AG04450 (cell line): ENCODE measurements at places on chromosomes 7 and 10.

DNA sequence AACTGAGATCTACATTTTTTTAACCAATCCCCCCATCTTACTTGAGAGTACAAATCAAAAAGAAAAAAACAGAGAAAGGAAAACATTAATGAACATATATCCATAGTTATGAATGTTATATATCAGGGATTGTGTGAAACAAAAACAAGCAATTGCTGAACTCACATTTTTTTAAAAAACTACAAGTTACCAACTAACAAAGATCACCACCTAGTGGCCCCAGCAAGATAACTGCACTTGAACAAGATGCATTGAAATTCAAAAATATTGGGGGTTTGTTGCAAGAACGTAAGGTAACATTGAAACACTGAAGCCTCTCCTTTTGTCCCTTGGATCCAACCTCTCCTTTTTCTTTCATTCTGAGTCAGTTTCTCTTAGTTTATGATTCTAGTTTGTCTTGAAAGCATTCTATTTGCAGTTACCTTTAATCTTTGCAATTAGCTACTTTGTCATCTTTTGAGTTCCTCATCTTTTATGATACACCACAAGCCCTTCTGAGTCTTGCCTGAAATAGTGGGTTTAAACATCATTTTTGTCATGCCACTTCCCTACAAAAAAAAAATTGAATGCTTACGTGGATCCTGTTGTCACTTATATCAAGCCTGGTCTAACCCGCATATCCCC lies 87.3 kb upstream of the TES start:
- peak; percentile 38 for DNase-seq

DNA sequence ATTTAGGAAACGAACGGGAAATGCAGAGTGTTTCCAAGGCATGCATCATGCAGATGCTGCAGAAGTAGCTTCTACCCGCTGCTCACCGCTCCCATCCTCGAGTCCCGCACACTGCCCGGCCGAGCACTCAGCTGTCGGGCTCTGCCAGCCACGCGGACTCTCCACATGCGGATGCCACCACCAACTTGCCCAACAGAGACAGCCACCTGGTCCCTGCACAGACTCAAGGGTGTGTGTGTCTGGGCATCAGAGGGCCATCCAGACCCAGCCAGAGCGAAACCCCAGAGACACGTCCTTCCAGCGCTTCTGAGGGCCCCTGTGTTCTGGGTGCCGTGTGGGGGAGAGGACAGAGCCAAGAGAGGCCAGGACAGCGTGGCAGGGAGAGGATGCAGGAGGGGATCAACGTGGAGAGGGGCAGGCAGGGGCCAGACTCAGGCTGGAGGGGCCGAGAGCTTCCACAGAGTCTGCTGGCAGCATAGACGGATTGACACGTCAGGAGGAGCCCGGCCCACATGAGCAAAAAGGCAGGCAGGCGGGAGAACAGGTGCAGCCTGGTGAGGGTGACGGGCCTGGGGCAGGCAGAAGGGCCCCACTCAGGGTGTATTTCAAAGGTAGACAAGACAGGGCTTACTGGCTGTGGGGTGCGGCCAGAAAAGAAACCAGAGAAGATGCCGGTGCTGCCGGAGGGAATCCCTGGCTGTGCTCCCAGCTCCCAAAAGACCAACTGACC lies 18.3 kb downstream of the GPER1 start:
- no peak for DNase-seq

DNA sequence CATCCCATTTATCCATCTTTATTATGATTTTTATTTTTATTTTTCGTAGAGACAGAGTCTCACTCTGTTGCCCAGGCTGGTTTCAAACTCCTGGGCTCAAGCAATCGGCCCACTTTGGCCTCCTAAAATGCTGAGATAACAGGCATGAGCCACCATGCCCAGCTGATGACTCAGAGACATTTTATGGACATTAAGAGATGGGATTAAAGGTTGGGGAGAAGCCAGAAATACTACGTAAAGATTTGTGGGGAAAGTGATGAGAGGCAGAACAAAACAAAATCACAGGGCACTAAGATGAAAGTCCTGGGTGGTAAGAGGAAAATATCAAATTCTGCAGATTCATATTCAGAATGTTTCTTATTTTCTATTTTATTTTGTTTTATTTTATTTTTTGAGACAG lies 7.6 kb downstream of the WNT8B start:
- no peak for DNase-seq

GRCh38 chr10:31697271-31698180 lies 231.1 kb downstream of the ARHGAP12 start:
- DNase-seq: peak; percentile 57

DNA sequence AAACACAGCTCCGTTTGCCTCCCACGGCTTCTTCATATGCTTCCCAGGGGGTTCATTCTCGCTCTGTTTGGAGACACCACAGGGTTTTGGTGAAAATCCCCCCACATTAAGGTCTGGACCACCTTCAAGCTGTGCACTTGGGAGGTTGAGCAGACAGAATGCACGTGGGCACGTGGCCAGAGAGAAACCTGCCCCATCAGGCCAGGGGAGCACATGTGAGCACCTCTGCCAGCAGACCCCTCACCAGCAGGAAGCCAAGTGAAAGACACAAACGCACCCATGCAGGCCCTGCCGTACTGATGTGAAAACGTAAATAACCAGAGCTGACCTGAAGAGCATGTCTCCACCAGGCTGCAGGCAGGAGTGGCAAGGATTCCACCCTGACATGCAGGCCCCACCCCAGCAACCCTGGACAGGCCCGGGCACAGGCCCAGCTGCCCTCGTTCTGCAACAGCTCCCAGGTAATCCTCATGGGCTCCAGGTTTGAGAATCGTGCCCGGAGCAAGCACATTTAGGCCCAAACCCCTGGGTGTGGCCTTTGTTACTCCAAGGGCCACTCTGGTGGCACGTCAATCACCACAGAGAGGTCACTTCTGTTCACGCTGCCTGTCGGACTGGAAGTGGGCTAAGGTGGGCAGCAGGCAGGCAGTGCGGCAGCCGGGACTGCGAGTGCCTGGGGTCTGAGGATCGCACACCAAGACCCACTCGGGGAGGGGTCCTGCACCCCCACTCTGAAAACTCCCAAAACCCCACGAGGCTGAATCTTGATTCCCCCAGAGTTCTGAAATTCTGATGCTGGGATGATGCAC lies 184.4 kb downstream of the PTPRN2 start:
- no peak for DNase-seq

DNA sequence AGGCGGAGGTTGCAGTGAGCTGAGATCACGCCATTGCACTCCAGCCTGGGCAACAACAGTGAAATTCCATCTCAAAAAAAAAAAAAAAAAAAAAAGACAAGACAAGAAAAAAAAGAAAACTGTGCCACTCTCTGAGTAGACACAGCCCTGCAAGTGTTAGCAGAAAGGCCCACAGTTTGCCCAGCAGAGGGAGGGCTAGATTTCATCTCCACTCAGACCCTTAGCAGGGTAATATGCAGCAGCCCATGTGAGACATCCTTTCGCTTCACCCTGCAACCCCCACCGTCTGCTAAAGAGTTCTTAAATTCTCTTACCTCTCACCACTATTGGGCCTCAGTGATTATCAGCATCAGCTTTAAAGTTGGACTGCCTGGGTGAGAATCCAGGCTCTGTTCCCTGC lies 38.2 kb downstream of the CTNNA3 start:
- no peak for DNase-seq

DNA sequence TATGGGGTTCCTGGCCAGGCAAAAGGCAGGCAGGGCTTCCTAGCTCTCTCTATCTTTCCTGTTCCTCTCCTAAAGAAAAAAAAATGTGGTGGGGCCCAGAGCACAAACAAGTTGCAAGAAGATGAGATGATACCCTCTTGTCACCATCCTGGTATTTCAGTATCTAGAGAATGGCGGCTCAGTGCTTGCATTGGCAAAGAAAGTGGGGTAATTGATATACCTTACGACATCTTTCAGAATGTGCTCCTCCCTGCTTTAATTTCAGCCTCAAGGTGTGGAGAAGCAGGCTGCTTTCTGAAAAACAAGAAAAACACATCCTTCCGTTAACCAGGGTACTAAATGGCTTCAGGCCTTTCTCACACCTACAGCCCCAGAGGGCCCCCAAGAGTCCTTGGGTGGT lies 34.5 kb upstream of the CUX1 start:
- no peak for DNase-seq

DNA sequence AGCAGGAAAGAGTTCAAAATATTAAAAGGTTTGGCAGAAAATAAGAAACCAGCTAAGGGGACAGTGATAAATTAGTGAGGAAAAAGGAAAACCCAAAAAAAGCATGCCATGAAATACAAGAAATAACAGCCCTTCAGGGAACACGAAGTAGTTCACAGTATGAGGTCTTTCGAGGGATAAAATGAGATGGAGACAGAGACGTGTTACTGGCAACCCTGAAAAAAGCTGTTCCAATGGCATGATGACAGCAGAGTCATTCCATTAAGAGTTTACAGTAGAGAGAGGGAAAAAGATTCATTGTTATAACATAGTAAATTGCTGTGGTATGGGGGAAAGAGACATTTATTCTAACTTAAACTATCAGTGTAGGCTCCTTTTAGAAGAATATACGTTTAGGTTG lies 391.2 kb downstream of the ANKRD7 start:
- DNase-seq: no peak

DNA sequence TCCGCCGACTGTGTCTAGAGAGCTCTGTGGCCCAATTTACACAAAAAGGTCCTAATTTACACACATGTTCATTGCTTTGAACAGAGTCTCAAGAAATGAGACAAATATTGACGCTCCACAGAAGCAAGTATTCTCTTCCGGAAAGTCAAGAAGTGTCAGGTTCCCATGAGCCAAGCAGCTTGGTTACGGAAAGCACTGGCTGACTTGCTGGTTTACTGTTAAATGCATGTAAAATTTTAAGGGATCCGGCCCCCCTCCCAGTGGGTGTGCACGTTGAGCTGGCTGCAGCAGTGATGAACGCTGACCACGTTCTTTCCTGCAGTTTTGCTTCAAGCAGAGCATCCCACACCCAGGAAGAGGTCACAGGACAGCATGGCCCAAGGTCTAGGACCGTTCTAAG lies 76.8 kb downstream of the DIP2C start:
- DNase-seq: no peak

DNA sequence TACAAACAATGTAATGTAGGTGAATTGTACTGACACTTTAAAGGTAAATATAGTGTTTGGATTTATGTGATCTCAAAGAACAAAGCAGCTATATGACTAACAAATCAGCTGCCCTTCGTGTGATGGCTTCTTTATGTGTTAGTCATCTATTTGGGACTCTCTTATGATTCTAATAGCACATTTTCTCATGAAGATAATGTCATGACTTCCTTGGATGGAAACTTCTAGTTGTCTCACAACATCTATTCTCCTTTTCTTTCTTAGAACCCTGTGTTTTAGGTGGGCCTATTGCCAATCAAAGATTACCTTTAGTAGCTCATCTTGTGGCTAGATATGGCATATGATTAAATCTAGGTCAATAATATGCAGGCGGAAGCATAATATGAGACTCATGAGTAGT lies 45.0 kb downstream of the TMEM106B start:
- DNase-seq: no peak

DNA sequence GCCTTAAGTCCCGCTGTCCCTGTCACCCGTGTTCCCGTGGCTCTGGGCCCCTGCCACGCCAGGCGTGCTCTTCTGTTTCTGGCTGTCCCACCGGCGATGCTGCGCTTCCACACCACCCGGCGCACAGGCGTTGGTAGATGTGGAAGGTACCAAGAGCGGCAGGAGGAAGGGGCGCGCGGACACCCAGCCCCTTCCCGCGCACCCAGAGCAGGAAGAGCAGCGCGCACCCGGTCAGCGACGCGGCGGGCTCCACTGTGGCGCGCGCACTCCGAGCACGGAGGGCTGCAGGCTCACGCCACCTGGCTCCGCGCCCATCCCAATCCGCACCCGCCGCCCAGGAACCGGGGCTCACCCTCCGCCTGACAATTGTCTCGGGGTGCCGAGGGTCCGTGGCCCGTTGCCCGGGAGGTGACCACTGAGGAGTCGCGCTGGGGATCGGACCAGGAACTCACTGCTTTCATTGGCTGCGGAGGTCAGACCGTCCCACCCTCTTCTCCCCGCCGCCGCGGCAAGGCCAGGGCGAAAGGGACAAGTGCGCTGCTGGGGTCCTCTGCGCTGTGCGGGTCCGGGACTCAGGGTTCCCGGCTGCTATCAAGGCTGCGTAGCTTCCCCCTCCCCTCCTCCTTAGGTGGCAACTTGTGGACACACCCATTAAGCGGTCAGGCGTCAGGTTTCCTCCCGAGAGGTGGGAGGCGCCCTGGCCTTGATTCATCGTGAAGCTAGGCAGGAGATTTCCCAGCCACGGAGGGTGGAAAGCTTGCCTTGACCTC lies 121.6 kb upstream of the ZNF92 start:
- DNase-seq: no peak

GRCh38 chr7:4612237-4612636 lies 69.9 kb upstream of the FOXK1 start:
- DNase-seq: no peak

DNA sequence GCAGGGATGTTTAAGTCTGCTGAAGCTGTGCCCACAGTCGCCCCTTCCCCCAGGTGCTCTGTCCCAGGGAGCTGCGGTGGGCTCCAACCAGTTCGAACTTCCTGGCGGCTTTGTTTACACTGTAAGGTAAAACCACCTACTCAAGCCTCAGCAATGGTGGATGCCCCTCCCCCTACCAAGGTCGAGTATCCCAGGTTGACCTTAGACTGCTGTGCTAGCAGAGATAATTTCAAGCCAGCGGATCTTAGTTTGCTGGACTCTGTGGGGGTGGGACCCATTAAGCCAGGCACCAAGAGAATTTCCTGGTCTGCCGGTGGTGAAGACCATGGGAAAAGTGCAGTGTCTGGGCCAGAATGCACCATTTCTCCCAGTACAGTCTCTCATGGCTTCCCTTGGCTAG lies 56.0 kb downstream of the CCDC7 start:
- no peak for DNase-seq

DNA sequence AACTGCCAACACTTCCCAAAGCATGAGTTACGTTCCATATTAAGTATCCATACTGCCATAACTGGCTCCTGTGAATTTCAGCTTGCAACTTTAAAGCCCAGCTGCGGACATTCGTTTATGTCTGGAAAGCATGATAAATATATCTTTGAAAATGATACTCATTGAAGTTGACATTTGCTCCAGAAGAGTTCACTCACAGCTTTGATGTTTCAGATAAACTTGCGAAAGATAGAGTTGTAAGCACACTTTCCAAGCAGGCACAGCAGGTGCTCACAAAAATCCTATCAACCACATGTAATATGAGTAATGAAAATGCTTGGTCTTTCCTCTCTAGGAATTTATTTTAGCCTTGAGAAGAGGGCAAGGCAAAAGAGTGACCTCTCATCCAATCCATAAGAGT lies 4.5 kb downstream of the CHCHD3 start:
- no peak for DNase-seq
